ENCODE measurements at places on chromosomes 3 and 15.

DNA sequence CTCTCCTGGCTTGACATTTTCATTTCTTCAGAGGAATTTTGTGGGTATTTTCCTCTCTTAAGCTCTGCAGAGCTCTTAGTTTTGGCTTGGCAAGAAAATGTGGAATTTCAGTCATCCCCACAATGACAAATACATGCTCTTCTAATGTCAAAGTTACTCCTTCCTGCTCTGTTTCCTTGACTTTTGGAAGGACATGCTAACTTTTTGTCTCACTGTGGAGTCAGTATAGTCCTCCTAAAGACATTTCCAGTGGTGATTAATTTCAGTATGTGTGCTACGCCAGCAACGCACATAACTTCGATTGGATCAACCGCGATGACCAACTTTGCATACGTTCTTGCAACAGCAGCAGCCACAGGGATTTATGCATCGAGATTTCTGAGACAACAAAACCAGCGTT lies 13.3 kb downstream of the EBLN2 start:
- DNase-seq: no peak

DNA sequence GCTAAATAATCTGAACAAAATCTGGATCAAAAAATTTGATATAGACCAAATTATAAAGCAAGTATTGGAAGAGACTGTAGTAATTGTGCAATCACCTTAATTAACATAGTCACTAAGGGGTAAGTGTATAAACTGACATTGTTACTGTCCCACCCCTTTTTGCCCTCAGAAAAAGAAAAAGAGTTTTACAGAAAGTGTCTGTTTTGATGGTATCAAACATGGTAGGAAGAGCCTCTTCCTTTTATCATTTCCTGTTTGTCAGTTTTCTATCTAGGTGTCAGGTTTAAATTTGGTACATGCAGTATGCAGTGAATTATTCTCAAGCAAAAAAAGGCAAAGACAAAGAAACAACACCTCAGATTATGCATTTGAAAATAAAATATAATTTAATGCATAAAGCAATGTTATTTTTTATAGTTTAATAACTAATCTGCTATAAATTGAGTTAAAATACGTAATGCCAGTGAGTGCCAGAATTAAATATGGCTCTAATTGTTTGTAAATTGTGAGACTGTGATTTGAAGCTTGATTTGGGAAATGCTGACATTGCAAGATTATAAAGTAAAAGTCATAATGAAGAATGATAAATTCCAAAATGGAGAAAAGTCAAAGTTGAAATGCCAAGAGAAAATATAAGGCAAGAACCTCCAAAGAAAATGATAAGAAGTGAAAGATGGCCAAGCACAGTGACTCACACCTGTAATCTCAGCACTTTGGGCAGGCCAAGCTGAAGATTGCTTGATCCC lies 30.3 kb upstream of the CMC1 start:
- DNase-seq: no peak

DNA sequence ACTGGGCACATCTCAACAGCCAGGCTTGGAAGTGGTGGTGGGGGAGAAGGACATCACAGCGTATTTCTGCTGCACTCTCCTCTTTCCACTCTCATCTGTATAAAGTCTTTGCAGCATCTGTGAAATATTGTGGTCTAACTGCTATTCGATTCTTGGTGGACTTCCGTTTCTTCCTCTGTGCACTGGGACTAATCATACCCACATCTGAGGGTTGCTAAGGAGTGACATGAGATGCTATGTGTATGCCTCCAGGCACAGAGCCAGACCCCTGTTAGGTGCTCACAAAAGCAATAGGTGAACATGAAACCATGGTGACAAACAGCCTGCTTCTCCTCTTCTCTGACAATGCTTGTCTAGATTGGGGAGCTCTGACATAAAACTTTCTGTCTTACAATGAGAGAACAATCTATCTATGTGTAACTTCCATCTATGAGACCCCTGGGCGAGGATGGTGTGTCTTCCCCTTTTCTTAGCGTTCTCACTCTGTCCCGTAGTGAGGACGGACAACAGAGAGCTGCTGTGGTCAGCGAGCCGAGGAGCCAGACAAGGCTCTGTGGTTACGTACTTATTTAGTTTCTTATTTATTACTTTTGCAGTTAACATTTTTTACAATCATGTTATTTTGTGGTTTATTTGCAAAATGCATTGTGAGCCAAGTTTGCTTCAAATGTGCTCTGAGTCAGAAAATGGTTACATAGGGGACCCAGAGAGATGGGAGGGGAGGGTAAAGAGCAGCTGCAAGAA lies 196.7 kb upstream of the TPRG1 start:
- DNase-seq: no peak

GRCh38 chr15:34725556-34725955 lies 29.2 kb downstream of the GJD2 start:
- no peak for DNase-seq

GRCh38 chr3:151203051-151203420 lies at the start of gene GPR171:
Gene GPR171, minus strand, starts transcription at chr3:151203216. Its CDS starts 3,830 bp downstream, at chr3:151199386.
- no peak for DNase-seq

GRCh38 chr3:177364236-177364635 lies 167.0 kb upstream of the TBL1XR1 start:
- DNase-seq: no peak

DNA sequence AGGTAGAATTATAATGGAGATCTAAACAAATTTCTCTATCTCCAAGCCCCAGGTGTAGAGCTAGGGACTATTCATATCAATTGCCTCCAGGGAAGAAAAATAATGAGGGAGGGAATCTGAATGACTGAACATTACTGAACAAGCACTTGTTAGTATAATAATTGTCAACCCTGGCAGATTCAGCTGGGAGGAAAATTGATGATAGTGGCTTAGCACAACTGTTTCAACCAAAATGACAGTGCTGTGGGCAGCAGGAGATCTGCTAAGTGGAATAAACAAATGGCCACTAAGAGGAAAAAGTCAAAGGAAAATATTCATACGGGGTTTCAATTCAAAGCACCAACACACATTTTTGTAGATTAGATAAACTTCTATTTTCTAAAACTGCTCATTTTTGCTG lies 294.9 kb upstream of the ZNF385D start:
- no peak for DNase-seq

DNA sequence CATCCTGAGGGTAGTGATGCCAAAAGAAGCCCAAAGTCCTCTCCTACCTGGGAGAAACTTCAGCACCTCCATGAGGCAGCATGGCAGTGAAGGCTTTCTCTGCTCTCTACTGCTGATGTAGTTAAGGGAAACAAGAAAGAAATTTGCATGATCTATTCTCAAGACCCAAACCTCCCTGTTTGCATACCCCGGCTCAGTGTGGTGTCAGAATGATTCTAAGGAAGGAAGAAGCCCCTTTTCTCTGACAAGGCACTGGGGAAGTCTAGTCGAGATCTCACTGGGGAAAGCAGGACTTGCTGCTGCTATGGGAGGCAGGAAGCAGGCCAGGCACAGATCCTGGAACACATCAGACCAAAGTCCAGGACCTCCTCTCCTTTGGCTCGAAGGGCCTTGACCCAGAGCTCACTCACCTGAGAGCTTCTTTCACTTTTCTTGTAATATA lies 89.4 kb upstream of the ICE2 start:
- DNase-seq: no peak

DNA sequence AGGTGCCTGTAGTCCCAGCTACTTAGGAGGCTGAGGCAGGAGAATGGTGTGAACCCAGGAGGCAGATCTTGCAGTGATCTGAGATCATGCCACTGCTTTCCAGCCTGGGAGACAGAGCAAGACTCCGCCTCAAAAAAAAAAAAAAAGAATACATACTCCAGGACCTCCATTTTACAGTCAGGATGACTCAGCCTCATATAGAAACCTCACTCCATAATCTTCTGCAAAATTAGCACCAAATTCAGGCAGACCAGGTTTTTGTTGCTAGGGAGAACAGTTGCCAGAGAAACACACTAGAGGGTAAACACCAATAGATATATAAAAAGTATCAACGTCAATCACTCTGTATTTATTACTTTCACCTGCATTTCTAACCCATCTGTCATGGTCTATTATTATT lies 28.3 kb upstream of the AP3B2 start:
- no peak for DNase-seq

- no peak for DNase-seq
These were observed 241.6 kb downstream of the UACA start for GRCh38 chr15:70521576-70522322.

DNA sequence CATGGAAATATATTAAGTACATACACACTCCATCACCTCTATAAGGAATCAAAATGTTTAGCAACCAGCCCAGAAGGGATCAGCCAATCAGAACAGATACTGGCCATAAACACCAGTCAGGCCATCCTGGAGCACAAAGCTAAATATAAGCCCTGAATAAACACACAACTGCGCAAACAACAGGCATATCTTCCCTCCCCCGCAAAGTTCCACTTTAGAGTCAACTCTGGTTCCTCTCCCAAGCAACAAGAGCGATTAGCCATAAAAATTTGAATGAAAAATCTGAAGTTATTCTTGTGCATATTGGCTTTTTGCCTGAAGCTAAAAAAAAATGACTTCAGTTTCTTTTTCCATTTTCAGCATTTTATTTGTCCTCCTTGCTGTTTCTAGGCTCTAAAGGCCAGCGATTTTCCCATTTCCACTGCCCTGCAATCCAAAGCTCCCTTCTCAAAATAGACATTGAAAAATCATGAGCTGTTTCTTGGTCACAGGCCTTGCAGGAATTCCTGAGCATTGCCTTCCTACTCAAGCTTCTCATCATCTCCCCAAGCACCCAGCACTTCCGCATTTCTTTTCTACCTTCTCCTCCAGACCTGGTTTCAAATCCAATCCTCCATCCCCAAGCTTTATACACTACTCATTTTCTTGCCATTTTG lies 247.9 kb downstream of the ZMAT3 start:
- DNase-seq: no peak

DNA sequence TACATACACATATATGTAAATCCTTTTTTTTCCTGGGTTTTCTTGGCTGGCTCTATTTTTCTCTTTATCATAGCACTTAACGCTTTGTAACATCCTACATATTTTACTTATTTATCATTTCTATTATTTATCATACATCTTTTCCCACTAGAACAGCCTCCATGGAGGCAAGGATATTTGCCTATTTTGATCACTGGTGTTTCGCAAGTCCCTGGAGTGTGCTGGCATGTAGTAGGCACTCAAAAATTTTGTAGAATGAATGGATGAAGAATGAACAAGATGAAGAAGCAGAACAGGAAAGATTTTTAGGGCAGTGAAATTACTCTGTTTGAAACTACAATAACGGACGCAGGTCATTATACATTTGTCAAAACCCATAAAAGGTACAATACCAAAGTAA lies 83.0 kb upstream of the PTX3 start:
- no peak for DNase-seq

- no peak for DNase-seq
These were observed 163.4 kb upstream of the GADL1 start for GRCh38 chr3:31057891-31058290.

GRCh38 chr15:91408476-91409076 lies 308.5 kb downstream of the SV2B start:
- DNase-seq: no peak

DNA sequence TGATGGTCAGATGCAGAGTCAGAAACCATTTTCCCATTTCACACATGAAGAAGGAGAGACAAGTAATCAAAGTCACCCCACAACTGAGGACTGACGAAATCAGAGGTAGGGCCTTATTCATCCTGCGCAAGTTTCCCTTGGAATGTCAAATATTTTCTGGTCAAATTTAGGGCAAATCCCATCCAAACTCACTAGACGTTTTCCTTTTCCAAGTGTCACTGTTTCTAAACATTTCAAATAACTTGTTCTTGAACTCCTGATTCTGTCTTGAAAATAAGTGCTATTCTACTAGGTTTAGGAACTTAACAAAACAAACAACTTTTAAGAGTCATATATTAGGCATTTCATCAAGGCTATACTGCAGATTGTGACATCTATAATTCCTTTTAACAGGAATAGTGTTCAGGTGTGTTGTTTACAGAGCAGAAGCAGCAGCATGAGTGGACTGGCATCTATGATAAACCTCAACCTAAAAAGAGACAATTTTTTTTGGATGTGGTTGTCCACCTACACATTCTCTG lies 40.7 kb downstream of the SUMF1 start:
- no peak for DNase-seq

DNA sequence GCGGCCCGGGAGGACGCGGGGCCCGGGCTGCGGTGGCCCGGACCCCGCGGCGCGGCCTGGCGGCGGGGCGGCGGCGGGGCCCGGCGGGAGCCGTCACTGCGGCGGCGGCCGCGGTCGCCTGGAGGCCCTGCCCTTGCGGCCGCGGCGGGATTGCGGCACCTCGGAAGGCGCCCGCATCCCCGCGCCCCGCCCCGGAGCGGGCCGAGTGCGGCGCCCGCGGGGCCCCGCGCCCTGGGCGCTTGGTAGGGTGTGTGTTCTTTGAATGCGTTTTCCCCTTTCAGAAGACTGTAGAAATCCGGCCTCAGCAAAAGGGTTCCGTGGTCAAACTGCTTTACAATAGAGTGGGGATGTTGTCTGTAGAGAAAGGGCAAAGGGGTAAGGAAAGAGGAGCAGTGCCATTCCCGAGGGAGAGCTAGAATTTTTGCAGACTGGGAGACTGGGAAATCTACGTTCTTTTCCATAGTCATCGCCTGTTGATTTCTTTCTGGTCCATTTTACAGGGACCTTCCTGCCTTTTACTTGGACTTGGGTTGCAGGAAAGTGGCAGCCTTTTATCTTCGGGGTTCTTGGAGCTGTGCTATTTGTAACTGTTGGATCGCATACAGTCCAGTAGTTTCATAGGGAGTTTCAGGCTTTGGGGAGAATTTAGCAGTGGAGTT lies 630 bp downstream of the SNRK start:
- no peak for DNase-seq

DNA sequence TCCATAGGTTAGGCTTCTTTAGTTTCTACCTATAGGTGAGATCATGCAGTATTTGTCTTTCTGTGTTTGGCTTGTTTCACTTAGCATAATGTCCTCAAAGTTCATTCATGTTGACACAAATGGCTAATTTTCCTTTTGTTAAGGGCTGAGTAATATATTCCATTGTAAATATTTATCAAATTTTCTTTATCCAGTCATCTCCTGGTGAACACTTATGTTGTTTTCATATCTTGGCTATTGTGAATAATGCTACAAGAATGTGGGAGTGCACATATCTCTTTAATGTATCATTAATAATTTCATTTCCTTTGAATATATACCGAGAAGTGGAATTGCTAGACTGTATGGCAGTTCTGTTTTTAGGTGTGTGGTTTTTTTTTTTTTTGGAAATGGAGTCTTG lies 250.9 kb upstream of the SEMA6D start:
- DNase-seq: no peak

DNA sequence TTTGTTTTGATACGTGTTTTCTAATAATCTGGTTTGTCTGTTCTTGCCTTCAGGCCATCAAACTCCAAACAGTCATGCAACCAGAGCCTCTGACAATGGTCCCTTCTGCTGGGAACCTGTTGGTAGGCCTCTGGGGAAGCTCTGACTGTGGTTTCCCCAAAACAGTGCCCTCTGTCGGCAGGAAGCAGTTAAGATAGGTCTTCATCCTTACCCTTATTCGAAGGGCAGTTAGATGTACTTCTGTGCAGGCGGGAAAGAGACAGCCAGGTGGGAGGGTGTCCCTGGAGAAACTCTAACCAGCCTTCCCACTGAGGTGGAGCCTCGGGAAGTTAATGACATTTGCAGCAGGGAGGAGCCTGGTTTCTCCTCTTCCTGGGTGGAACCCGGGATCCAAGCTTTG lies 81.6 kb upstream of the CHMP2B start:
- no peak for DNase-seq
